Memory B cell (primary cell): ENCODE measurements at places on chromosomes 1 and 21.

GRCh38 chr1:85406081-85406480, 58.9 kb downstream of the DDAH1 start:
- DNase-seq: no peak

GRCh38 chr1:235068158-235069121, 60.2 kb downstream of the TOMM20 start:
- DNase-seq: no peak

- DNase-seq: no peak
Observed at GRCh38 chr1:225766967-225767633, 10.5 kb upstream of the SRP9 start.

- no peak for DNase-seq
Observed at GRCh38 chr1:110633646-110634030, 27.5 kb upstream of the KCNA2 start.

DNA sequence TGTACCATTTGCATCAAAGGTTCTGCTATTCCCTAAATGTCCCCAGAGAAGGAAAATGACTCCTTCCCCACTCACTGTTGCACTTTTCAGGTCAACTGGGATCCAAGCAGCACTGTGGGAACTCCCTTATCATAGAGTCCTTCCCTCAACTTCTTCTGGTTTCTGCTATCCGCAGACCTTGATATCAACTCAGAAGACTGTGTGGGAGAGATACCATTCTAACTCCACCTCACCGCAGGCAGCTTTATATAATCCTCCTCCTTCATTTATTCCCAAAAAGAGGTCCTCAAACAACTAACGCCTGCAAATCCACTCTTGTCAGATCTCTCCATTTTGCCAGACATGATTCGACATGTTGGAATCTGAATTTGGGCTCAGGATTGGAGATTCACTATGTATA, 27.3 kb downstream of the LHX9 start:
- no peak for DNase-seq

DNA sequence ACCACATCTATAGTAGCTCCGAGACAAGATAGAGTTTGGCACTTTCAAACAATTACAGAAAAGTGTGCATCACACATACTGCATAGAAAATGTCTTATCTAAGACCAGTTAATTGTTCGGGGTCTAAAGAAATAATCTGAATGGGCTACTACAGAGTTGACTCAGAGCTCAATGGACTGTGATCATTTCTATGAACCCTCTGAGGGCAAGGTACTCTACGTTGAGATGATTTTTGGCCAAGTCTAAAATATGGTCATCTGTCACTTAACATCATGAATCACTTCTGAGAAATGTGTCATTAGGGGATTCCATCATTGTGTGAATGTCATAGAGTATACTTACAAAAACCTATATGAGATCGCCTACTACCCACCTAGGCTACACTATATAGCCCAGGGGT, 123.5 kb downstream of the SLC44A5 start:
- DNase-seq: no peak

GRCh38 chr1:185232874-185233273, 75.9 kb downstream of the SWT1 start:
- DNase-seq: no peak

DNA sequence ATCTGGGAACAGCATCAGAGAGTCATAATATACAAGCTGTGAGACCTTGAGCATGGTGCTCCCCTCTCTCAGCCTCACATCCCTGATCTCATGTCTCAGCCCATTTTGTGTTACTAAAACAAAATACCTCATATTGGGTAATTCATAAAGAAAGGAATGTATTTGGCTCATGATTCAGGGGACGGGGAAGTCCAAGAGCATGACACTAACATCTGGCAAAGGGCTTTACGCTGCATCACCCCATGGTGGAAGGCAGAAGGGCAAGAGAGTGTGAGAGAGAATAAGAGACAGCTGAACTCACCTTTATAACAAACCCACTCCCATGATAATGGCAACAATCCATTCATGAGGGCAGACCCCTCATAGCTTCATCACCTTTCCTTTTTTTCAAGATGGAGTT, 36.5 kb downstream of the RNASEL start:
- no peak for DNase-seq

DNA sequence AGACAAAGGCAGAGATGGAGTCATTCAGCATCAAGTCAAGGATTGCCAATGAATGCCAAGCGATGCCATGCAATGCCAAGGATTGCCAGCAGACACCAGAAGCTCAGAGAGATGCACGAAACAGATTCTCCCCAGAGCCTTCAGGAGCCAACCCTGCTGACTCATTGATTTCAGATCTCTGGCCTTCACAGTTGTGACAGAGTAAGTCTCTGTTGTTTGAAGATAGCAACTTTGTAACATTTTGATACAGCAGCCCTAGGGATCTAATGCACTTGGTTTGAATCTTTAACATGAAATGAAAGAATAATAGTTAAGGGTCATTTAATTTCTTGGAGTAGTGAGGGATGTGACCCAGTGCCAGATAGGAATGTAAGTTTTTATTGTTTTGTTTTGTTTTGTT, 287.4 kb upstream of the RUNX1 start:
- no peak for DNase-seq

GRCh38 chr21:45303091-45303615, 15.5 kb upstream of the POFUT2 start:
- no peak for DNase-seq

- DNase-seq: no peak
Observed at GRCh38 chr1:19044975-19045831, 88.7 kb upstream of the IFFO2 start.

DNA sequence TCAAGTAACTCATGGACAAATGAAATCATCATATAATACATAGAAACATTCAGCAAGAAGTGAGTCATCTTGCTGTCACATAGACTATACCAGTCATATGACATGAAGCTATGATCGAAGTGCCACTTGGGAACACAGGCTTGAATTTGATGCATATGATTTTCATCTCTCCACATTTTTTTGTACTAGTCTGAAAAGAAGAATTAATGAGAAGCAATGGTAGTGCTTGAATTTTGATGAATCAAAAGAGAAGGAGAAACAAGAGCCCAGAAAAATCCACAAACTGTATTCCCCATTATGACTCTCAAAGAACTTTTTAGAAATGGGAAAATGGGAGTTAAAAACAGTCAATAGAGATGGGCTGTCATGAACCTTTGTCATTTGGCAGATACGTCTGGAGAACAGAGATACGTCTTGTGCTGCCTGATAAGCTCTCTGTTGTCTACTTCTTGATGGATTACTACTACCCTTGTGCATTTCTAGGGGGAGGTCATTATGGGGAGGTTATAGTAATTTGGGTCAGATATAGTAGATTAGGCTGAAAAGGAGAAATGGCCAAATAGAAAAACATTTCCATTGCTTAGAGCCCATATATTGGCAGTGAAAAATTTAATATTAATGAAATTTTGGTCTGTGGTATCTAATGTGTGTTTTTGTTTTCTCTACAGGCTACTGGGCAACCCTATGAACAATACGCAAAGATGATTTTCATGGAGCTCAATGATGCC, 8.0 kb upstream of the LEPR start:
- DNase-seq: no peak

- no peak for DNase-seq
Observed at GRCh38 chr21:45401054-45401518, 3.9 kb upstream of the COL18A1 start.

- DNase-seq: no peak
Observed at GRCh38 chr1:108570128-108570527, 10.2 kb downstream of the EEIG2 start.

DNA sequence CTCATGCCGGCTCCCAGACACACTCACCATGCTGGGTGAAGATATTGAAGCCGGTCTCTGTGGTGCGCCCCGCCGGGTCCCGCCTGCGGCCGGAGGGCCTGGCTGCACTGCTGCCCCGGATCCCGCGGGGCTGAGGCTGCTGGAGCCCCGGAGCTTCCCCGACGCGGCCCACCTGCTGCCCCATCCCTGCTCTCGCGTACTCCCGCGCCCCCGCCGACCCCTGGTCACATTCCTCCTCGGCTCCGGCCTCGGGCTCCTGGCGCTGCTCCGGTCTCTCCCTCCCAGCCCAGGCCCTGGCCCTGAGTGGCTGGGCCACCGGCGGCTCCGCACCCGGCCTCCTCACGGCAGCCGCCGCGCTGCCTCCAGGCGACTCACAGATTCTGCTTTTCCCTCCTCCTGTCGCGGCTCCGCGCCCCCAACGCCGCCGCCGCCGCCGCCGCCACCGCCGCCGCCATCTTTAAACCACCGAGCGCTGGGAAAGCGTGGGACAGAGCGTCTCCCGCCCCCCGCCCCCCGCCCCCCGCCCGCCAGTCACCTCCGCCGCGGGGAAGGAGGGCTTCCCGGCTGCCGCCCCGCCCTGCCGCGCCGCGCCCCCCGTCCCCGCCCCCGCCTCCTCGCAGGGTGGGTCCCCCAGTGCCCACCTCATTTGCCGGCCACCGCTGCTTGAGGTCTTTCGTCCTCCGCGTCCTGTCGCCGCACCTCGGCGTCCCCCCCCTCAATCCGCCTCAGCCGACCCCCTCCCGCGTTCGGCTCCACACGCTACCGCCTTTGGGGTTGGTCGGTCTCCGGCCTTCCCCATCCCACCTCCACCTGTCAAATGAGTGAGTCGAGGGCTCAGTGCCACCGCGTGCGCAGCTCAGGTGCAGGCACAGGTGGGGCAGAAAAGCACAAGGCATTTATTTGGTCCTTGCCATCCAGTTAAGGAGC, at the start of gene ABL2:
ABL2 (minus strand) TSS at position 464 of the 927 bp plus-strand sequence; CDS start at position 184, 280 bp downstream.
- DNase-seq: peak; percentile 39

- no peak for DNase-seq
Observed at GRCh38 chr1:153374071-153374470, 1.4 kb downstream of the S100A12 start.

DNA sequence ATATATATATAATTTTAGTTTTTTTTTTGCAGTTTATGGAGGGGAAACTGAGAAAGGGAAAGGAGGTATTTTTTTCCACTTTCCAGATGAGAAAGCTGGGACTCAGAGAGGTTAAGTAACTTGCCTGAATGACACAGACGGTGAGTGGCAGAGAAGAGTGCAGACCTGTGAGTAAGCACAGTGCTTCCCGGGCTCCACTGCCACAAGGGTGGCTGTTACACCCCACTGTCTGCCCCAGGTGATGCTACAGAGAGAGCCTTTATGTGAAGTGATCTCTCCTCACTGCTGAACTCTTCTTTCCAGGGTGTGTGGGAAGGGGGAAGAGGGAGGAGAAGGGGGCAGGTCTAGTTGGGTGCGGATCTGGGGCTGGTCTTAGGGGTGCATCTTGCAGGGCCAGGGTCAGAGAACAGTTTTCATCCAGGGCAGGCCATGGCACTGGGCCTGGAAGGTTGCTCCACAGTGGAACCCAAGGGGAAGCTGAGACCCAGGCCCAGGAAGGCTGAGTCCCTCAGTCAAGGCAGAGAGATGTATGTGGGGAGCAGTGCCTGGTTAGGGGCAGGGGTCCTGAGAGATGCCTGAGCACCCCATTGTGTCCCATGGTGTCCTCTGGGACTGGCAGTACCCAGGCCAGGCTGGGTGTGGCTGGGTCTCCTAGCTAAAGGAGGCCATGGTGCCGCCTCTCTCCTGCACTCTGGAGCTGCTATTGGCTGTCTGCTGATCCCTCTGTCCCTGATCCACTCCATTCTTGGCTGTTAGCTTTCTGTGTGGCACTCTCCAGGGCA, 357.5 kb downstream of the PTPRU start:
- peak; percentile 4 for DNase-seq

DNA sequence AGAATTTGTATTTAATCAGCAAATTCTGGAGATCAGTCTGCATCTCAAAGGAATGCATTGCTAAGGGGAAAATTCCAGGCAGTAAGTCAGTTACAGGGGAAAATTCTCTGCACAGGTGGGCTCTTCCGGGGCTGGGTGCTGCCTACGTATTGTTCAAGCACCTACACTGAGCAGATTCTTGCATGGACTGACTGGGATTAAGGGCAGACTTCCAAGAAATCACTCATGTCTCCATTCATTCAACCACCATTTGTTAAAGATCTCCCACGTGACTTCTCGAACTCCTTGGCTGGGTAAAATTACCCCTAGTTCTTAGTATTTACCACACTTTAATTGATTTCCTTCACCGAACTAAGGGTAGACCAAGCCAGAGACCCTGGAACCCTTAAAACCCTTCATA, 28.2 kb upstream of the KCNE1 start:
- no peak for DNase-seq

GRCh38 chr1:164707868-164708331, 148.9 kb downstream of the PBX1 start:
- no peak for DNase-seq

GRCh38 chr1:107739651-107740050, 225.3 kb downstream of the VAV3 start:
- no peak for DNase-seq

DNA sequence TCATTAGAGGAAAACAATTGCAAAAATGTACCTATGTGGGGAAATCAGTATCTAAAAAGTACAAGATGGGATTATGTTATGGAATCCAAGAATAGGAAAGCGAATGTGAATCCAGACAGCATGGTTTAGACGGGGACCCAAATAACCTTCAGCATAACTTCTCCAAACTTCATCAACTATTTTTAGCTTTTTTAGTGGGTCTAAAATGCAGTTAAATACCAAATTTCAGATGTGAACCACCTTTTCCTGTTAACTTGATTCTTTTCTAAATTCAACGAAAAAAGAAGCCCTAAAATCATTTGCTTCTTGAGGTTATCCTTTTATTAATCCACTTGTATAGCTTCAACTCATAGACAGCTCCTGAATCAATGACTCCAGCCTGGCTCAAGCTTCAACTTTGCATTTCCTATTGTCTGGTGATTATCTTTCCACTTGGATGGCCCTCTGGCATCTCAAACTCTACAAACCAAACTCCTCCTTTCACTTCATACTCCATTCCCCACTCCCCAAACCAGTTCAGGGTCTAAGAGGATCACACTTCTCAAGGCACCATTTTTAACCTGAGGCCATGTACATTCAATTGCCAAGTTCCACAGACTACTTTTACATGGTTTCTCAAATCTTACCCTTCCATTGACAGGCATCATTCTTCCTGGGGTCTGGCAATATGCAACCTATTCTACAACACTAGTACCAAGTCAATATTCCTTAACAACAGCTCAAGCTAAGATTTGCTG, 7.4 kb downstream of the ERRFI1 start:
- DNase-seq: no peak

- DNase-seq: no peak
Observed at GRCh38 chr1:151711951-151712350, 4.7 kb downstream of the CELF3 start.

DNA sequence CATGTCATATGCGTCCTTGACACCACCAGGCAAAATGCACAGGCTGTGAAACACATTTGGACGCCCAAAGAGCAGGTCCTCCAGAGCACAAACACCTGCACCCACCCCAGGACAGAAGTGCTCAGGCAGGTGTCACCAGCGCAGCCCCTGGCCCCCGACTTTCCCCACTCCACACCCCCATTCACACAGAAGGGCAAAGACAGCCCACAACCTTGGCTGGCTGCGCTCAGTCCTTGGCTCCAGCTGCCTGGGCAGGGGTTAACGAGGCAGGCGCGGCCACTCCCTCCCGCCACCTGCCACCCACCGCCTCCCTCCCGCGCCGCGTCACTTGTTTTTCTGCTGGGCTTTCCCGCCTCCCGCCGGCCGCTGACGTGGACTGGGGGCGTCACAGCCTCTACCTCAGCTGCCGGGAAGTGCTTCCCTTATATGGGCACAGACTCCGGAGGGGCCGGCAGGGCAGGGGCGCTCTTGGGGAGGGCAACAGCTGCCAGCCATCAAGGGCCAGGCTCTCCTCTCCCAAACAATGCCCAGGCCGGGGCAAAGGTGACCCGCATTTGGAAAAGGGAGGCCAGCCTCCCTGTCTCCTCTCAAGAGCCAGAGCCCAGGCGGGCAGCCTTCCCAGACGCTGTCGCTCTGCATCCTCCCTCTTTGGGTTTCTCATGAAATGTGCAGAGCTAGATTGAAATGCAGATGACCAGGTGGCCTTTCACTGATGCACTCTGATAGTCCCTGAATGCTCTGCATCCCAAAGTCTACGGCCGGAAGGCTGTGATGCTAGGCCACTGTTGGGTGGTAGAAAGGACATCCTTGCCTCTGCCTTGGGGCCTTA, 14.8 kb upstream of the BTG2 start:
- DNase-seq: peak; percentile 95
